ENCODE measurements at places on chromosomes 7 and 10. TPM values are rescaled to one million over a fixed set of nuclear protein-coding genes. Genes with fewer than 3 reads are reported as not detected.

ABI1 gene
- 27.0 TPM for total RNA-seq

GUSB gene
- 40.9 TPM for total RNA-seq

KAZALD1 gene
- total RNA-seq, result 1.2 TPM

CHST15 gene
- 11.2 TPM for total RNA-seq

ELAPOR2 gene
- 42.9 TPM for total RNA-seq

STEAP4 gene
- not detected for total RNA-seq

FIS1 gene
- total RNA-seq, result 95.4 TPM

ASB10 gene
- not detected for total RNA-seq

GIMAP4 gene
- not detected for total RNA-seq

COL26A1 gene
- total RNA-seq, result 51.7 TPM

PUS7 gene
- total RNA-seq, result 62.2 TPM

ARPC1A gene
- 168 TPM for total RNA-seq

GALNT11 gene
- total RNA-seq, result 23.0 TPM

RAPGEF5 gene
- total RNA-seq, result 13.1 TPM

HPSE2 gene
- total RNA-seq, result 0.50 TPM

OR6V1 gene
- total RNA-seq, result not detected

IL6 gene
- not detected for total RNA-seq

OR9A2 gene
- 2.6 TPM for total RNA-seq

ZPBP gene
- not detected for total RNA-seq

MKI67 gene
- 51.3 TPM for total RNA-seq

PKD2L1 gene
- total RNA-seq, result not detected

CUEDC2 gene
- 37.0 TPM for total RNA-seq

PTPRZ1 gene
- 230 TPM for total RNA-seq

UCMA gene
- total RNA-seq, result 8.6 TPM

TMEM184A gene
- 0.66 TPM for total RNA-seq

OR2A1 gene
- 0.10 TPM for total RNA-seq

STOX1 gene
- 2.7 TPM for total RNA-seq

TRIM8 gene
- total RNA-seq, result 36.7 TPM

LGI1 gene
- 0.28 TPM for total RNA-seq

WDR86 gene
- 59.1 TPM for total RNA-seq

CRPPA gene
- total RNA-seq, result 0.45 TPM

AGMO gene
- total RNA-seq, result 0.42 TPM

SEC31B gene
- 6.7 TPM for total RNA-seq

PNLIP gene
- total RNA-seq, result not detected

TACC2 gene
- 35.9 TPM for total RNA-seq

SDK1 gene
- 5.1 TPM for total RNA-seq

OR6B1 gene
- not detected for total RNA-seq

GDF10 gene
- total RNA-seq, result 0.43 TPM
